ENCODE measurements at places on chromosomes 11 and 22.

GRCh38 chr11:17748761-17749721 lies 14.5 kb downstream of the KCNC1 start:
- H3K27me3 ChIP-seq = no peaks in the 10 kb centered on the region
- DNase-seq = no peak
- H3K4me1 ChIP-seq = no peaks in the 10 kb centered on the region
- H3K27ac ChIP-seq = no peak overlapping the region

DNA sequence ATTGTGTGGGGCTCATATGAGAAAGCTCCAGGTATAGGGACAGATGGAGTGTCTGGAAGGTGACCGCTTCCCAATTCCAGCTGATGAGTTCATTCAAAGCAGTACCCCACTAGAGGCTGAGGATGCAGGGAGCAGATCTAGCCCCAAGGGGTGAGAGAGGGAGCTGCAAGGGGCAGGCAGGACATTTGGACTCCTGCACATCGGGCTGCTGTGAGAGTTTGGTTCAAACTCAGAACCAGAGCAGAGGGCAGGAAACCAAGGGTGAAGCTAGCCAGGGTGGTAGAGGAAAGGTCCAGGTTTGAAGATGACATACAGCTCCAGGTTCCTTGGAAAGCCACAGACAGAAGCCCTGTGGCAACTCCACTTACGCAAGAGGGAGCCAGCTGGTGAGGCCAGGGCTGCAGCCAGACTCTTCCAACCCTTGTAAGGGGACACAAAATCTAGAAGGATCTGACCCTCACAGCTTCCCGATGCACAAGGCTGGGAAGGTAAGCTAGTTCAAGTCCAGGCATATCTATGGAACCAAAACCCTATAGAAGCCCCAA lies 1.9 kb downstream of the CSNK2A3 start:
- DNase-seq = no peak
- no peaks in the 10 kb centered on the region for H3K27me3 ChIP-seq
- H3K36me3 ChIP-seq = no peaks in the 10 kb centered on the region
- no peak overlapping the region for H3K4me3 ChIP-seq

DNA sequence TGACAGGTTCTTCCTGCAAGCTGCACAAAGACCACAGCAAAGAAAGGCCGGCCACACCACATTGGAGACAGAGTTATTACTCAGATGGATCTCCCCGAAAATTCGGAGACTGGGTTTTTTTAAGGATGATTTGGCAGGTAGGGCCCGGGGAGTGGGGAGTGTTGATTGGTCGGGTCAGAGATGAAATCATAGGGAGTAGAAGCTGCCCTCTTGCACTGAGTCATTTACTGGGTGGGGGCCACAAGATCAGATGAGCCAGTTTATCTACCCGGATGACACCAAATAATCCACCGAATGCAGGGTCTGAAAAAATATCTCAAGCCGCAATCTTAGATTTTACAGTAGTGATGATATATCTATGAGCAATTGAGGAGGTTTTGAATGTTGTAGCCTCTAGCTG lies 401.8 kb upstream of the FAT3 start:
- H3K27ac ChIP-seq = no peak overlapping the region
- no peak overlapping the region for H3K4me3 ChIP-seq
- peaks cover 3% of the 10 kb centered on the region for H3K4me1 ChIP-seq
- H3K27me3 ChIP-seq = no peaks in the 10 kb centered on the region

- no peaks in the 10 kb centered on the region for H3K27me3 ChIP-seq
- DNase-seq = no peak
- H3K27ac ChIP-seq = no peak overlapping the region
- no peak overlapping the region for H3K4me3 ChIP-seq
- no peaks in the 10 kb centered on the region for H3K36me3 ChIP-seq
These were observed 68.7 kb downstream of the CCDC81 start for GRCh38 chr11:86443415-86443814.

GRCh38 chr11:19455731-19456130 lies 215.0 kb upstream of the E2F8 start:
- peak; percentile 46 for DNase-seq
- no peaks in the 10 kb centered on the region for H3K36me3 ChIP-seq
- H3K4me3 ChIP-seq = no peak overlapping the region

GRCh38 chr11:68954836-68955606 lies 25.8 kb downstream of the MRGPRD start:
- no peaks in the 10 kb centered on the region for H3K36me3 ChIP-seq
- peak overlapping the region; percentile 46 for H3K4me3 ChIP-seq
- DNase-seq = peak; percentile 44
- H3K4me1 ChIP-seq = no peaks in the 10 kb centered on the region
- no peaks in the 10 kb centered on the region for H3K27me3 ChIP-seq
- H3K27ac ChIP-seq = no peak overlapping the region

- no peaks in the 10 kb centered on the region for H3K27me3 ChIP-seq
- peaks cover 87% of the 10 kb centered on the region for H3K36me3 ChIP-seq
- H3K27ac ChIP-seq = no peak overlapping the region
- no peak for DNase-seq
These were observed 36.9 kb downstream of the MORC2 start for GRCh38 chr22:30931541-30932300.

- H3K36me3 ChIP-seq = no peaks in the 10 kb centered on the region
- H3K4me1 ChIP-seq = no peaks in the 10 kb centered on the region
These were observed 195.8 kb downstream of the NELL1 start for GRCh38 chr11:20865161-20865560.

DNA sequence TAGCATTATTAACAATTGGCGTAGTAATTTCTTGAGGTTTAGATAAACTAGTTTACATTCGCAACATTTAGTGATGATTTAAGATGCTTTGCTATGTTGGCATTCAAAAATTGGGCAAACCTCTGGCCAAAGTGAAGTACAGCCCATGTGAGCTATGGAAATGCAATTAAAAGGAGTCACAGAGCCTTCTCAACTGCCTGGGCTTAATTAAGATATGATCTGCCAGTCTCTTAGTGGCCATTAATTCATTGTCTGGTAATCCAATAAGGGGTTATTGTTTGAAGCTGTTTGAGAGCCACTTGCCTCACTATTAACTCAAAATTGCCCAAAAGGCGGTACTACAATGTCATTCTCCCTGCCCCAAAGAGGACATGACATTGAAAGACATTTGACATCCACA lies 608.9 kb downstream of the NTM start:
- H3K4me3 ChIP-seq = no peak overlapping the region
- H3K27me3 ChIP-seq = no peaks in the 10 kb centered on the region
- no peak for DNase-seq
- no peaks in the 10 kb centered on the region for H3K36me3 ChIP-seq
- H3K4me1 ChIP-seq = peaks cover 16% of the 10 kb centered on the region

GRCh38 chr22:30721741-30722140 lies 27.1 kb downstream of the OSBP2 start:
- no peaks in the 10 kb centered on the region for H3K36me3 ChIP-seq
- H3K27me3 ChIP-seq = no peaks in the 10 kb centered on the region
- no peaks in the 10 kb centered on the region for H3K4me1 ChIP-seq
- no peak overlapping the region for H3K4me3 ChIP-seq
- no peak overlapping the region for H3K27ac ChIP-seq

DNA sequence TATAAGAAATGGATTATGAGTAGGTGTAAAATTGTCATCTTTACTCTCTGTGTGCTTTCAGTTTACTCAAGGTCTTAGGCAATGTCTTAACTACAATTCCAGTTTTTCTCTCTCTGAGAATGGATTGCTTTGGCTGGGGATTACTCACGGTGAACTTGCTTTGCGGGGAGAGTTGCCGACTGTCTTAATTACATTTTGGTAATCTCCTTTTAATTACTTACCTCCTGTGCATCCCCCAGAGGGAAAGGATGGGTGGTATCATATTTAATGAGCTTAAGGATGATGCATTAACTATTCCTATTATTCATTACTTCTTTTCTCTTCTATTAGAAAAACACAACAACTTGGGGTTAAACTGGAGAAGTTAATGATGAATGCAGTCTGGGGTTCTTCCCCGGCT lies 159.4 kb downstream of the MPPED1 start:
- H3K36me3 ChIP-seq = no peaks in the 10 kb centered on the region
- H3K4me1 ChIP-seq = peaks cover 2% of the 10 kb centered on the region
- no peak for DNase-seq
- H3K27ac ChIP-seq = no peak overlapping the region
- no peaks in the 10 kb centered on the region for H3K27me3 ChIP-seq

DNA sequence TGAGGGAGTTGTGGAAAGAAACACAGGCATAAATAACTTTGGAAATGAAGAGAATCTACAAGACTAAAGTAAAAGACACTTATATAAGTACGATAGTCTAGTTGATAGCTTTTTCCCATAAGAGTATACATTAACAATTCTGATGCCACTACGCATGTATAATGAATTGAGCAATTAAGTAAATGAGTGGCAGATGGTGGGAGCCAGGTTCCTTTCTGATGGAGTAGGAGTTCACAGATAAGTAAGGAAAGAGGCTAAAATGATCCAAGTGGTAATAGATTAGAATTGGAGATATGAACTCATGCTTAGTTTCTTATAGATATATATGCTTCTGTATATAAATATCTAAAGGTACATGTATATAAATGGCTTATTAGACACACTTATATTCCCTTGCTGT lies 368.3 kb downstream of the FAM181B start:
- no peak for DNase-seq
- H3K4me1 ChIP-seq = no peaks in the 10 kb centered on the region
- no peaks in the 10 kb centered on the region for H3K27me3 ChIP-seq
- no peak overlapping the region for H3K27ac ChIP-seq

- DNase-seq = no peak
- no peak overlapping the region for H3K4me3 ChIP-seq
- peaks cover 31% of the 10 kb centered on the region for H3K36me3 ChIP-seq
- H3K4me1 ChIP-seq = no peaks in the 10 kb centered on the region
- H3K27me3 ChIP-seq = no peaks in the 10 kb centered on the region
These were observed 40.9 kb upstream of the GLYAT start for GRCh38 chr11:58772329-58773285.

DNA sequence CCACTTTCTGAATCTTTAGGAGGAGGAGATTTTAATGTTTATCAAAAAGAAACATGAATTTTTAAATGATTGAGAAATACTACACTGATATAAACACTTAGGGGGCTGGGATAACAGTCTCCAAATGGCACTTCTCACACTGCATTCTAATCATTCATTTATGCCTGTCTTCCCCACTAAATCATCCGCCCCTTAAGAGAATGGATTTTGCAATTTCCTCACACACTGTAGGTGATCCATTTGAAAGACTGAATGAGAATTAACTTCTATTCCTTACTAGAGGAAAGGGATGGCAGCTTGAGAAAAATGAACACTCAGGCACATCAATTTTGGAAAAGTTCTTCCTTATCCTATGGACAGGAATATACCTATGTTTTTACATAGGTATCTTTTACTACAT lies 7.6 kb upstream of the POU2AF2 start:
- H3K27ac ChIP-seq = no peak overlapping the region
- H3K36me3 ChIP-seq = no peaks in the 10 kb centered on the region
- no peaks in the 10 kb centered on the region for H3K27me3 ChIP-seq
- no peaks in the 10 kb centered on the region for H3K4me1 ChIP-seq

- no peak overlapping the region for H3K4me3 ChIP-seq
- DNase-seq = no peak
- no peaks in the 10 kb centered on the region for H3K4me1 ChIP-seq
- H3K27ac ChIP-seq = no peak overlapping the region
- 0 out of 2 replicates have a peak, but pooled peaks cover 2% of the 10 kb centered on the region for H3K27me3 ChIP-seq
These were observed 28.0 kb downstream of the MYEOV start for GRCh38 chr11:69321877-69322361.

- no peaks in the 10 kb centered on the region for H3K27me3 ChIP-seq
- H3K27ac ChIP-seq = no peak overlapping the region
- peak overlapping the region; percentile 81 for H3K4me3 ChIP-seq
- no peak for DNase-seq
- H3K4me1 ChIP-seq = no peaks in the 10 kb centered on the region
- peaks cover 17% of the 10 kb centered on the region for H3K36me3 ChIP-seq
These were observed 1.7 kb upstream of the LARGE2 start for GRCh38 chr11:45920531-45921477.

GRCh38 chr11:17185938-17186337 lies 21.8 kb downstream of the PIK3C2A start:
- H3K4me3 ChIP-seq = no peak overlapping the region
- H3K4me1 ChIP-seq = peaks cover 3% of the 10 kb centered on the region
- DNase-seq = no peak
- H3K27ac ChIP-seq = no peak overlapping the region
- peaks cover 18% of the 10 kb centered on the region for H3K36me3 ChIP-seq

DNA sequence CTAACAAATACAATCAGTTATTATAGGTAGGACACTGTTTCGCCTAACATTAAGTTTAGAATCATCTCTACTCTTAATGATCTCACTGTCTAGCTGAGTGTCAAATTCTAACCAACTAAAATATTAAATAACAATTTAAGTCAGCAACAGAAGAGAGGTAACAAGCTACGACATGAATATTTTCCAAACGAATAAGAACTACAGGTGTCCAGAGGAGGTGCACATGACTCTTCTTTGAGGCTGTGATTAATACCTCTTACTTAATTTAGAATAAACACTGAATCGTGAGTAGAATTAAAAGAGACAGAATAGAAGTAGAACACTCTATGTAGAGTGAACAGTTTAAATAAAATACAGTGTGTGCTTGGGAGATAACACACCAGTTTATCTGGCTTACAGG lies 619.0 kb upstream of the ARHGAP42 start:
- no peaks in the 10 kb centered on the region for H3K36me3 ChIP-seq
- no peak overlapping the region for H3K4me3 ChIP-seq
- no peak overlapping the region for H3K27ac ChIP-seq
- no peaks in the 10 kb centered on the region for H3K27me3 ChIP-seq

- no peaks in the 10 kb centered on the region for H3K27me3 ChIP-seq
- no peak for DNase-seq
- H3K27ac ChIP-seq = no peak overlapping the region
- no peak overlapping the region for H3K4me3 ChIP-seq
- H3K4me1 ChIP-seq = no peaks in the 10 kb centered on the region
- H3K36me3 ChIP-seq = no peaks in the 10 kb centered on the region
These were observed 4.8 kb upstream of the NUP98 start for GRCh38 chr11:3802011-3802790.

GRCh38 chr11:32790916-32791315 lies 3.5 kb downstream of the CCDC73 start:
- no peak overlapping the region for H3K4me3 ChIP-seq
- no peaks in the 10 kb centered on the region for H3K4me1 ChIP-seq
- DNase-seq = no peak
- H3K27ac ChIP-seq = no peak overlapping the region

GRCh38 chr11:115207166-115207591 lies 297.0 kb downstream of the CADM1 start:
- DNase-seq = no peak
- no peak overlapping the region for H3K4me3 ChIP-seq
- no peaks in the 10 kb centered on the region for H3K27me3 ChIP-seq

DNA sequence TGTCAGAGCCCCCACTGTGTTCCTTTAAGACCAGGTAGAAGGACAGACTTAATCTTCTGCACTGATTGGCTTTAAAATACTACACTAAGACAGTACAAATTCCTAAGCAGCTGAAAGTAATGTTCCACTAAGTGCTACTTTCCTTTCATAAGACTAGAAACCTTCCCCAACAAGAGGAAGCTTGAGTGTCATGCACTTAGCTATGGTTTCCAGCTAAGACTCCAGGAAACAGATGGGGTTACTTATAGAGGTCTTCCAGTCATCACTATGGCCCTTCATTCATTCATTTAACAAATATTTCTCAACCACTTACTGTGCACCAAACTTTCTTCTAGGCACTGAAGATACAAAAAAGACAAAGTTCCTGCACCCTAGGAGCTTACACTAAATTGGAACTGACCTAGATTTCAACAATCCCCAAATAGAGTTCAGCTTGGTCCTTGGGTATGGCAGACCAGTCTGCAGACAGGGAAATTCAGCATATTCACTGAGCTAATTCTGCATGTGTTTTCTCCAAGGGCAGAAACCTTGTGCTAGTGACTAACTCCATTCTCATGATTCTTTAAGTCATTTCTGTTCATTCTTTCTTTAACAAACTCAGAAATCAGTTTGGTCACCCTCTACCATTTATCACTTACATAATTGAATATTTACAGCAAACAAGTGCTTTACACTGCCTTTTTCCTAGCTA lies 178.4 kb upstream of the MTNR1B start:
- no peak for DNase-seq
- H3K27ac ChIP-seq = no peak overlapping the region
- peaks cover 30% of the 10 kb centered on the region for H3K36me3 ChIP-seq
- no peaks in the 10 kb centered on the region for H3K27me3 ChIP-seq
- H3K4me3 ChIP-seq = no peak overlapping the region

All from H9 (cell line).